ENCODE measurements at places on chromosomes 3 and 15. TPM values are rescaled to one million over a fixed set of nuclear protein-coding genes. Genes with fewer than 3 reads are reported as not detected.

Gene DUOX1
- total RNA-seq, result not detected

Gene KLHDC8B
- 8.6 TPM for total RNA-seq

Gene SMCO1
- not detected for total RNA-seq

DNA sequence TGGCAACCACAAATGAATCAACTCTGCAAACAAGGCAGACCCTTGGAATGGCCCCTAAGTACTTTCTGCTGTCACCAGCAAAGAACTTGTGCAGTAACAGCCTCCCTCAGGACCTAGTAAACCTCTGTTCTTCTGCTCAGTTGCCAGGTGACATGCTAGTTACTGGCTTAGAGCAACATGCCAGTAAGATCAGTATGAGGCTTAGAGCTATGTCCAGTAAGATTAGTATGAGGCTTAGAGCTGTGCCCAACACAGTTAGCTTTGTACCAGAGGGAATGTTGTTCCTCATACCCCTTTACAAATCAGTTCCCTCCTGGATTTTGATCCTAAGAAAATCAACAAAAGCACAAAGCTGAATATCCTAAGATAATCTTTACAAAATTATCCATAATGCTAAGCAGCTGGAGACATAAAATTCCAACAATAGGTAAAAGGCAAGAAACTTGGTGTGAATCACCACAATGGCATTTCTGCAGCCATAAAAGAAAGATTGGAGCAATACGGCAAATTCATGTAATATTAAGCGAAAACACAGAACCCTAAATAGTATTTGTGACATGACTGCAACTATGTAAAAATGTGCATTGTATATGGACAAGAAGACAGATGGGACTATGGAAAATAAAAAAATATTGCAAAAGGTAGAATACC is 107.3 kb upstream of the LPP start:
- no peak for DNase-seq

DNA sequence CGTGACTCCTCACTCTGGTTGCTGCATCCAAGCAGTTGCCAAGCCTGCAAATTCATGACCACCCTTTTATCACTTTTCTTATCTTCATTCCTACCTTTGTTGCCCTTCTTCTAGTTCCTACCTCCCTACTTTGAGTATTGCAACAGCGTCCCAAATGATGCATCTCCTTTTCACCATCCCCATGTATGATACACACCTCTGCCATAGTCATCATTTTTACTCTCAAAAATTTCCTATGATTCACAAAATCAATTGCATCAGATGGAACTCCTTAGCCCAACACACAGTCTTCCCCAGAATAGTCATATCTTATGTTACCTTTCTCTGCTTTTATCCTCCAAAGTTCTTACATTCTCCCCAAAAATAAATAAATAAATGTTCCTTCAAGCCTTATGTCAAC is 262.6 kb downstream of the TBL1XR1 start:
- DNase-seq, result no peak

GRCh38 chr15:37072181-37072580 is 28.2 kb downstream of the MEIS2 start:
- DNase-seq, result no peak

- no peak for DNase-seq
Observed at GRCh38 chr3:169173231-169173630, 490.3 kb downstream of the MECOM start.

Gene SPINK8
- total RNA-seq, result not detected

- DNase-seq, result peak; percentile 76
Observed at GRCh38 chr3:55487381-55488241, 505 bp upstream of the WNT5A start.

Gene ISG20
- 0.97 TPM for total RNA-seq

DNA sequence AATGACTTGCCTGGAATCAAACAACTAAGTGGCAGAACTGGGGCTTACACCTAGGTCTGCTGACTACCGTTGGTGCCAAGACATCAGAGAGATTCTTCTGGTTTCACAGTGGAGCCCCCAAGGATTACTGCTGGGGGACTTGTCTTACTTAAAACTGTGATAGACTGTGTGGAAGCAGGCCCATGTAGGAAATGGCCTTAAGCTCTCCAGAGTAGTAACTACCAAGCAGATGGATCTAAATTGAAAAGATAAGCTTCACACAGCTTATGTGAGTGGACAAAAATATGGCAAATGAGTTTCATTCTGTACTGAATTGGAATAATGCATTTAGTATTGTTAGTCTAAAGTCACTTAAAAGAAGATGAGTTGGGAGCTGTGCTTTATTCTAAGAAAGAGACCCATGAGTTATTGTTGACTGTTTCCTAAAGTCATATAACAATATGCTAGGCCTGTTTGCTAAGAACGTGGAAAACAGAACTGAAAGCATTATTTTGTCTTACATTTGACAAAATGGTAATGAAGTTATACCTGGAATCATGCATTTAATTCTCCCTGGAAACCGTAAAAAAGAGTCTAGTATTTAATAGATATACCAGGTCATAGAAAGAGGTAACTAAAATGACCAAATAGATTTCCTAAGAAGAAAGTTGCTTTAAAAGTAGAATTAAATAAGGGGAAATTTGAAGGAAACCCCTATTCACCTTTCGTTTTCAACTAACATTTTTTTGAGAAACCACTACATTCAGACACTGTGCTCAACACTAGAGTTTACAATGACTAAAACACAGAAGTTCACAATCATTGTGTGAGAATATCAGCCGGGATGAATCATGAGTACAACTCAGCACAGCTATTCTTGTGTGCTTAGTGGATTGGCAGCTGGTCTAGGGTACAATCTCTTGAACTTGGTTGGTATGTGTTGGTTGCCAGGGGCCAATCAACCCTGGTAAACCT is 13.0 kb upstream of the MAPK6 start:
- no peak for DNase-seq

DNA sequence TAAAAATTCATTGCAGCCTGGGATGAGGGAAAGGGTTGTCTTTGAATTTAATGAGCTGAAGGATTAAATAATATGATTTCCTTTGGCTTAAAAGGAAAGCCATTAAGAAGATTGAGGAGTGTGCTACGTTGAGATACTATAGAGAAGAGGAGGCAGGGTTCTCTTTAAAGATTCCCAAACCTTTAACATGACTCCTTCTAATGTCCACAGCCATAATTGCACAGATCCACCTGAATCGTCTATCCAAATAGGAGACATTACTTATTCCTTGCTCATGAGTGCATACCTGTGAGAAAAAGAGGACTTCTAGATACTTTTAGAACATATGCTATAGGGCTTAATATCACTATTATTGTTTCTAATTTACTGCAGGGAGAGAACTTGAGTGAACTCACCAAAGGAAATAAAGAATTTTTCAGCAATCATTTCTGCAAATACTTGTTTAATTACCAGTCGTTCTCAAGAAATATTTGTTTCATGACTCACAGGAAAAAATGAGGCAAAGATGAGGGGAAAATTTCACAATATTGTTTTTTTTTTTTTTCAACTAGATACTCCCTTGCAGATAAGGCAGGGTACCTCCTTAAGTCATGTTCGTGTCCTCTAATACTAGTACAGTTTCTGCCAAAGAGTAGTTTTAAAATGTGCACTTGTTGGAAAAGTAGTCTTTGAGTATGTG is 8.9 kb upstream of the SUCNR1 start:
- no peak for DNase-seq

Gene ISLR2
- total RNA-seq, result 0.30 TPM

DNA sequence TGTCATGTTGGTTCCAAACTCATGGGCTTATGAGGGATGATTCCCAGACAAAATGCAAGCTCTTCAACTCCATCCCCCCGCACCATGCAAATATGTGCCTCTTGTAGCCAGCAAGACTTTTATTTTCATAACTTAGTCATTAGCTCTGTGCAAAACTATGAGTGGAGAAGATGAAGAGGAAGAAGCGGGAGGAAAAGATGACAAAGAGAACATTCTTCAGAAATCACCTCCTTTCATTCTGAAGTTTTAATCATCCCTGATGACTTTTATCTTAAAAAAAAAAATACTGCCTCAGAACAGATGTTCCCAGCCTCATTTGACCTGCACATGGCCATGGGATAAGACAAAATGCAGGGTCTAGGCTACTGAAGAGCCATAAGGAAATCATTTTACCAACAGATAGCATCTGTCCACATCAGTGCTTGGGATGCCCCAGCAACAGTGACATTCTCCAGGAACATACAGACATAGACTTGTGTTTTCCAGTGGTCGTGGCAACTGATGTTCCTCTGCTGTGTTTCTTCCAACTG is 145.5 kb downstream of the WNT5A start:
- DNase-seq, result no peak

DNA sequence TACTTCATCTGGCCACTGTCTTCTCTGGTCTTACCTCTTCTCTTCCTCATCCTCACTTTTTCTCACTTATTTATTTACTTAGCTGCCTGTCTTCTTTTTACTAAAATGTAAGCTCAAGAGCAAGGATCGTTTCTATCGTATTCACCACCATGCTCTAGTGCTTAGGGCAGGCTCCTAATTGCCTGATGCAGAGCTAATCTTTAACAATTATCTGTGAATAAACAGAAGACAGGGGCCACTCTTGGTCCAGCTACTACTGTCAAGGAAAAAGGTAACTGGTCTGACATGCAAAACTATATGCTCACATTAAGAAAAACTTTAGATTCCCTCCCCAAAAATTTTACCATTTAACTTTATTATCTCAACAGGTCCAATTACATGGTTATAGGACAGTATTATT is 17.5 kb downstream of the PIK3R4 start:
- no peak for DNase-seq

Gene GLDN
- total RNA-seq, result 0.43 TPM

Gene HRG
- not detected for total RNA-seq

DNA sequence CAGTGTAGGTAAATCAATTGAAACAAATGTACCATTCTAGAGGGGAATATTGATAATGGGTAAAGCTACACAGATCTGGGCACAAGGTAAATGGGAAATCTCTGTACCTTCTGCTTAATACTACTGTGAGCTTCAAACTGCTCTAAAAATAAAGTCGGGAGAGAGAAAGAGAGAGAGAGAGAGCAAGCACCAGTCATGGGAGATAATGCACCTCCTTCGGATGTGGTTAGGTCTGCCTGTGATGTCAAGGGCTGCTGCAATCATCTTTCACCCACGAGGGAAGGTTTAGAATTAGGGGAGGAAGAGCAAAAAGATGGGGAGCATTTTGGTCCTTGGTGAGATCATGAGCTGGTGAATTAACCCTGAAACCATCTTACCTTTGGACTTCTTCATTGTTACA is 219.1 kb downstream of the ZNF385D start:
- no peak for DNase-seq

DNA sequence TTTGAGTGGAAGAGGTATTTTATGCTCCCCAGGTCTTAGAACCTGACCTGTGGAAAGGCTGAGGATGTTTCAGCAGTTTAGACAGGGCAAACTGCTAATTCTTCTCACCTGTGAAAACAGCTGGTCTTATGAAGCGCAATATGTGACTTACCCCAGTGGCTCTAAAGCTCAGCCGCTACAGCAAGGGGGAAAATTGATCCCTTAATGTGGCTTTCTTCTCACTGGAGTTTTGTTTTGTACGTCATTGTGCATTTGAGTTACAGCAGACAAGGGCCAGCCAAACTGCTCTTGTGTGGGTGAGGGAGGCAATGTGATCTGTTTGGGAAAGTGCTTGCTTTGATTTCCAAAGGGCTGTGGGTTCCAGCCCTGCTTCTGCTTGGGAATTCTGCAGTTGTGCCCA is 293.4 kb upstream of the LRRFIP2 start:
- DNase-seq, result peak; percentile 6

Gene HTR3E
- total RNA-seq, result 6.5 TPM

GRCh38 chr3:55066551-55067047 is 138.7 kb upstream of the LRTM1 start:
- no peak for DNase-seq

- DNase-seq, result peak; percentile 32
Observed at GRCh38 chr15:74855857-74856256, 12.9 kb upstream of the ULK3 start.

DNA sequence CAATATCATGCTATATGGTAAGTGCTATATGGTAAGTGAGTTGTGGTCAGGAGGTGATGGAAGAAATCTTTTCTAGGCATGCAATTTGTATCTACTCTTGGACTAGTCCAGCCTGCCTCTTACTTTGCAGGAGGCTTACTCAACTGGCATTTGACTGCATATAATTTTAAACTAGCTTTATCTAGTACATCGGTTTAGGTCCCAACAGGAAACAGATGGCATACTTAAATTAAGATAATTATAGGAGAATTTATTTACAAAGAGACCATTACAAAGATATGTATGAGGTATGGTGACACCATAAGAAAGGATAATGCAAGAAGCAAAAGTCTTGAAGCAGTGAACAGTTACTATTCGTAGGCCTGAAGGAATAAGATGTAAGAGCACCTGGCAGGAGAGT is 7.8 kb downstream of the SLC28A2 start:
- DNase-seq, result no peak

GRCh38 chr3:79329154-79329553 is 438.6 kb downstream of the ROBO1 start:
- no peak for DNase-seq

- no peak for DNase-seq
Observed at GRCh38 chr3:70386846-70387245, 74.4 kb upstream of the MDFIC2 start.

Gene GPR87
- not detected for total RNA-seq

Gene CCNB2
- total RNA-seq, result 193 TPM

Gene MAP1A
- 10.1 TPM for total RNA-seq

DNA sequence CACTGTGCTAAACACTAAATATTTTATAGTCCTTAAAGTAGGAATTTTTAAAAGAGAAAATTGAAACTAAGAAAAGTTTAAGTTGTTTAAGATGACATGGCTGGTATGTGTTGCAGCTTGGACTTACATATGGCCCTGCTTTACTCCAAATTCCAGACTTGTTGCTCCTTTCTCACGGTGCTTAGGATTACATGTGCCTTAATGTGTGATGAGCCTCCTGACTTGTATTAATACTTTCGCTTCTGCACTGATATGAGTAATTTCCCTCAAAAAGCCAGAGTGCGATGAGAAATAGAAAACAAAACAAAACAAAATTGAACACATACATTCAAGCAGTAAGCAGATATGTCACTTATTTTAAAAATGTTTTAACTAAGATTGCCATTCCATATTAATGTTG is 250.2 kb downstream of the VGLL3 start:
- DNase-seq, result no peak

Gene SLC51A
- not detected for total RNA-seq

- DNase-seq, result no peak
Observed at GRCh38 chr3:81884791-81885190, 123.3 kb upstream of the GBE1 start.

DNA sequence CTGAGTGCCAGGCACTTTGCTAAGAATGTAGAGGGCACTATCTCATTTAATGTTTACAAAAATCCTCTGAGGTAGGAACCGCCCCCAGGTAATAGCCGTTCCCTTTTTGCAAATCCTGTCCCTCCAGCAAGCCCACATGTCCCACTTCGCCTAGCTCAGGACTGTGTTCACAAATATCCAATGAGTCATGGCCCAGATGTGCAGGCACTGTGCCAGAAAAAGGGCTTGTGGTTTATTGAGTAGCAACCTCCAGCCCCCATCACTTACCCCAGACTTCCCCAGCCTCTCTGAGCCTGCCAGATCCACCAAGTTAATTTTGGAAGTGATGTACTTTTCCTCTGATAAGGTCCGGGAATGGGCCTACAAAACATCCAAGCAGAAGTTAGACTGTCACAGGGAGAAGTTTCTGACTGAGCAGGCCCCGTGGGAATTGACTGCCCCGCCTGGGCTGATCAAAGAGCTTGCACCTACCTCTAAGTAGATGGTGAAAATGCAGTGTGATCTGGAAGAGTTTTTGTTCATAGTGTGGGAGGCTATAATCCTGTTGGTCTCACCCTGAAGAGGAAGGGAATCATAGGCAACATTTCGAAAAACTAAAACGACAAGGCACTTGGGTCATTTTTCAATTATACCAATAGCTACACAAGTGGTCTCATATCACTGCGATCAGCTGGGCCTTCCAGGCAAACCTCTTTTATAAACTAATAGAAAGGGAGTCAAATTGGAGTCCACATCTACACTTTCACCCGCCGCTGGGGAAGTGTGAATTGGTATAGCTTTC is 15.7 kb downstream of the KIF9 start:
- DNase-seq, result peak; percentile 96

All from SJCRH30 (cell line).